ENCODE measurements at places on chromosomes 6 and 20.

DNA sequence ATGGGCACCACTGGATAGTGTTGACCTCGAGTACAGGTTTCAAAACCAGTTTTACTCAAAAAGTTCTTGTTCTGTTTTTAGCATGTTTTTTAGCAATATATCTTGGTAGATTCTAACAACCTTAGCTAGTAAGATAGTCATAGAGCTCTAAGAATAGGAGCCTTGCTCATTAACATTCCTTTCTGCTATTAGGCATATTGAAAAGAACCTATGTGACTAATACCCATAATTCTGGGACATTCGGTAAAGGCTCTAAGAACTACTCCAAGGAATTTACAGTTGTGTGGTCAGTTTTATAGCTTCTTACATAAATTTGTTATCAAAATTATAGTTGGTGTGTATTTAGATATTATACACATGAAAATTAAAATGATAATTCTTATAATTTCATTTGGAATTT is 11.6 kb downstream of the SLC9A8 start:
- DNase-seq = no peak

DNA sequence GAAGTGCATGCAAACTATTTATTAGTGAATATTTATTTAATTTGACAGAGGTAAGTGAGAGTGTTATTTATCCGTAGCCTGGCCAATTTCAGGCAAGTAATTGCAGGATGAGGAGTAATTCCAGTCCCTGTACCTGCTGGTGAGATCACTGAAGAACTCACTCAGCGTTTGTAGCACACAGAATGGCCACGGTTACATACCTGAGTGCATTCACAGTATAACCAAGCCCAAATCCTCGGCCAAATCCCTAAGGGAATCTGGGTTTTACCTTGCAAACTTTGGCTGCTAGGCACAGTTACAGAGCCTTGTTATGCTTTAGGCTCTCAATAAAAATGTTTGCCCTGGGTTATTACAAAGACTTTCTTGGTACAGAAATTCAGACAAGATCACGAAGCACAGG is 93.3 kb downstream of the KCNQ5 start:
- no peak for DNase-seq

DNA sequence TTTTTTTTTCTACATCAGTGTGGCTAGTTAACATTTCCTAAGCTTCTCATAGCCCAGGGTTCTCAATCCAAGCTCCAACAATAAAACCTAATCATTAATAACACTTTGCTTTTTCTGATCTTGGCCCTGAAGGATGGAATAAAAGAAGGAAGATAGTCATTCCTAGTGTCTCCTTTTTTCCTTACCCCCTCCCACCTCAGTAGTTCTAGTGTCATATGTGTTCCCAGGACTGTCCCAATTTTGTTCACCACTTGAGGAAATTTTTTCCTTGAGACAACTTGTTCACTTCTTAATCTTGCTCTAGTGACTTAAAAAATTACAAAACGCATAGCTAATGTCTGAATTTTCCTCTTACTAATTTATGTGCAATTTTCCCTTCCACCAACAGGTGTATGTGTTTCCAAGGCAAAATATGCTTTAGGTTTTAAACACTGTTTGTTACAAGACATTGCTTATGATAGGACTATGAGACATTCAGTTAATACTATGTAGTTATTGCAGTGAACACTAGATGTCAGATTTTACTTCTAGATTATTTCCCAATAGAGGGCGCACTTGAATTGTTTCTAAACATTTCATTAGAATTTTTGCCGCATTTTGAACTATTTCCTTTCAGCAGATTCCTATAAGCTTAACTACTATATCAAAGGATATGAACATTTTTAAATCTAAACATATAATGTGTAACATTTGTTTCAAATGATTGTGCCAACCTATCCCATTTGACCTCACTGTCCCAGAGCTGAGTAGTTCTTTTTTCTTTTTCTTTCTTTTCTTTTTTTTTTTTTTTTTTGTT is 18.5 kb upstream of the C6orf141 start:
- DNase-seq = peak; percentile 28

DNA sequence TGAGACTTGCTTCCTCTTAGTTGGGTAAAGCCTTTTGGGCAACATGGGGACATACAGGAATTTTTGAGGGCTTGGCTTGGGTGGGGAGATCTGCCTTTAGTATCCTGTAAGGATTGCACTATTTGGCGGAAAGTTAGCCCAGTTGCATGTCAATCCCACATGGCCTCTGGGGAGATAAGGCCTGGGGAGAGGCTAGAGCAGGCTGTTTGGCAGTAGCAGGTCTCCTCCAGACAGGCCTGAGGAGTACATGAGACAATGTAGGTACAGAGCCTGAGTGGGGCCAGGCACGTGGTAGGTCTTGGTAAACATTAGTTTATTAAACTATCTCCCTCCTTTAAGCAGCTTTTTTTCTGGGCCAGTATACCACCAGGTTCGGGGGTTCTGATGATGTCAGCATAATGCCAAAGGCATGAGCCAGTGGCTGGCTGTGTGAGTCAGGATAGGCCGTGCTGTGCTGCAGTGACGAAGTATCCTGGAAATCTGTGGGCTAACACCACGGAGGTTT is 147.9 kb downstream of the VEGFA start:
- no peak for DNase-seq

DNA sequence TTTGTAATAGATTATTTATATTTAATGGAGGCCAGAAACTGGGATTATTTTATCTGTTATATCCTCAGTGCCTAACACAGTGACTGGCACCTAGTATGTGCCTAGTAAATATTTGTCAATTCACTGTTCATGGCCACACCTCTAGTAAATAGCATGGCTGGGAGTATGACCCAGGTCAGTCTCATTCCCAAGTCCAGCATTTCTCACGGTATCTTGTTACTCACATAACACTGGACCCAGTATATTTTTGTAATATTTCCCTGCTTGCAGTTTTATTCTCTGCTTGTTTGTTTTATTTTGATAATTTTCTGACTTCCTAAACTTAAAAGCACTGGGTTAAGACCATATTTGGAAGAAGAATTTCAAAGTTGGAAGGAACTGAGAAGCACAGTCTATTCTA is 47.7 kb downstream of the CTNNBL1 start:
- DNase-seq = no peak

- DNase-seq = no peak
These were observed 13.3 kb upstream of the RIPOR2 start for GRCh38 chr6:24949020-24949569.

GRCh38 chr6:106533054-106533453 is 96.2 kb downstream of the RTN4IP1 start:
- DNase-seq = no peak

- no peak for DNase-seq
These were observed 12.1 kb downstream of the SS18L1 start for GRCh38 chr20:62155428-62156253.

DNA sequence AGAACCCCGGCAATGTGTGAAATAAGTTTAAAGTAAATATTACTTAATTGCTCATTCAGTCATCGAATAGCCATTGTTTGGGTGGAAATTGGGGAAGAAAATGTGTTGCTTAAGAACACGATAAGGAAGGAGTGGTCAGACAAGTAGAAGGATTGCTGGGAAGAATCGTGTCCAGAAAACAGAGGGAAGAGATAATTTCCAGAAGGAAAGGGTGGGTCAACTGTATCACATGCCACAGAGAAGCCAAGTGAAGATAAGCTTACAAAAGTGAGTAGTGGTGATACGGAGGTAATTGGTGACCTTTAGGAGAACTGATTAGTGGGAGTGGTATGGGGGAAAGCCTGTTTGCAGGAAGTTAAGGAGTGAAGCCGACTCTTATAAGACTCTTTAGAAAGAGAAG is 306.2 kb downstream of the SOX4 start:
- DNase-seq = no peak

- DNase-seq = no peak
These were observed 26.8 kb downstream of the PPP1R14C start for GRCh38 chr6:150169609-150170008.

DNA sequence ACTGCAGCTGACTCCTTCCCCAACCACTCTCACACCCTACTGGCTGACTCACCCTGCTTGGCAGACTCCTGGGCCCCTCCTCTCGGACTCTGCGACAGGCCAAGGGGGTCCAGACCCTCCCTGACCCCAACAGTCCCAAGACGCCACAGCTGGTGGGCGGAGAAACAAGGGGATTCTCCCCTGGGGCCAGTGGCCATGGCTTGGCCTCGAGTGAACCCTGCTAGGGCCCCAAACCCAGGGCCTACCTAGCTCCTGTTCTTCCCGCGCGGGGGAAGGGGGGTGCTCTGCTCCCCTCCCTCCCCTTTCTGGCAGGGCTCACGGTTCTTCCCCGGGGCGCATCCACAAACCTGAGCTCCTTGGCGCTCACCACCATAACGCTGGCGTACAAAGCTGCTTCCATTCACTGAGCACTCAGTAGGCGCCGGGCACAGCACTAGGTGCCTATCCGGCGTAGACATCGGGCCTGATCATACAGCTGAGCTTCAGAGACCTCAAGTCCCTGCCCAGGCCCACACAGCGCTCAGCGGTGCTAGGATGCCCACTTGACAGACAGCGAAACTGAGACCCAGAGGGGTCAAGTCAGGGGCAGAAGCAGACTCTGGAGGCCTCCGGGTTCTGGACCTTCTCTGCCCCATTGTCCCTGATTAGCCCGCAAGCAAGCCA is 597 bp downstream of the ADA start:
- no peak for DNase-seq

DNA sequence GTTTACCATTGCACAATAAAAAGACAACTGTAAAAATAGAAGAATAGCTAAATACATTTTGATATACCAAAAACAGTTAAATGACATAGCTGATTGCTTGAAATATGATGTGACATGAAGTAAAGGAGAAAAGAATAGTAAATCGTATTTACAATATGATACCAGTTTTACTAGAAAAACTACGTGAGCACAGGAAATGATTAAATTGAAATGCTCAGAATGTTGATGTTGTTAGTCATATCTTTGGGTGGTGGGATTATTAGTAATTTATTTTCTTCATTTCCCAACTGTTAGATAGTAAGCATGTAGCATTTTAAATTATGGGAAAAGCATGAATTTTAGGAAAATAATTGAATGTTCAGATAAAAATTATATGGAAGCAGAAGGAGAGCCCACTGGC is 268.3 kb upstream of the TAB2 start:
- no peak for DNase-seq

DNA sequence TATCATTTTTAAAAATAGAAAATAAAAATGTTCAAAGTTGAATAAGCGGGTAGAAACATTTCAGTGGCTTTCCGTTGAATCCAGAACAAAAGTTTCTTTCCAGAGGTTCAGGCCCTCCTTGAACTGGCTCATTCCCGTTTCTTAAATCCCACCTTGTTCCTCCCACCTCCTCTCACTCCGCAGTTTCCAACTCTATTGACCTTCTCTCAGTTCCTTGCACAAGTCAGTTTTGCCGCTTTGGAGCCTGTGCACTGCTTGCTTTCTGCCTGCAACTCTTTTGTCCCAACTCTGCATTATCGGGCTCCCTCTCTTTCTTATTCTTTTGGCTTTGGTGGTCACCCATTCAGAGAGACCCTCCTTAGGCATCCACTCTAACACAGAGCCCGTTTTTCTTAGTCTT is 99.9 kb upstream of the EDN1 start:
- DNase-seq = no peak

- DNase-seq = no peak
These were observed 952.9 kb upstream of the EPHA7 start for GRCh38 chr6:94372229-94372628.

DNA sequence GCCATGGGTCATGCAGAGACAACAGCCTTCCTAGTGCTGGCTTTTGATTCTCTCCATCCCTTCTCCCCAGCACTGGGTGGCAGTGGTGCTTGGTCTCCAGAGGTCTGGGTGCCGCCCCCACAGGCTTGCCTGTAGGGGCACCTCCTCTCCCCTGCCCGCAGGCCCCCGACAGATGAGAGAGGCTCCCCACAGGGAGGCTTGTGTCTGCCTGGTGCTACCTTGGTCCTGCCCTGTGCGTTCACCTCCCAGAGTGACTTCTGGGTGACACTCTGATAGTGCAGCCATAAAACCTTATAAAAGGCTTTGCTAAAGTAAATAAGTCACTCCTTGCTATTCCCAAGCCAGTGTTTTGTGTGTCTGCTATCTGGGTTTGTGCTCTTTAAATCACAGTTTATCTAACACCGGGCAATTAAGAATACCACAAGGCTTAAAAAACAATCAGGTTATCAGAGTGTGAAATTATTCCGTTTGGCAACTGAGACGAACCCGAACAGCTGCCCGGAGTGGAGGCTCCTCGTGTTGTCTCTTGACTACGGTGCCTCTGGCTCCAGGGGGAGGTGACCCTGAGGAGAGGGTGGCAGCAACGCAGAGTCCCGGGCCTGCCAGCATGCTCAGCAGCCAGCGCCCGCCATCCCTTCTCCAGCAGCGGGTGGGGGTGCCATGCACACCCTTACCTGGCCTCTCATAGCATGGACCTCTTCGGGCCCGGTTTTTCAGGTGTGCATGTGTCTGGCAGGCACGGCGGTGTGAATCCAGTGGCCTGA is 5.4 kb upstream of the C20orf204 start:
- DNase-seq = no peak

GRCh38 chr20:23140991-23141390 is 54.9 kb upstream of the CD93 start:
- no peak for DNase-seq

DNA sequence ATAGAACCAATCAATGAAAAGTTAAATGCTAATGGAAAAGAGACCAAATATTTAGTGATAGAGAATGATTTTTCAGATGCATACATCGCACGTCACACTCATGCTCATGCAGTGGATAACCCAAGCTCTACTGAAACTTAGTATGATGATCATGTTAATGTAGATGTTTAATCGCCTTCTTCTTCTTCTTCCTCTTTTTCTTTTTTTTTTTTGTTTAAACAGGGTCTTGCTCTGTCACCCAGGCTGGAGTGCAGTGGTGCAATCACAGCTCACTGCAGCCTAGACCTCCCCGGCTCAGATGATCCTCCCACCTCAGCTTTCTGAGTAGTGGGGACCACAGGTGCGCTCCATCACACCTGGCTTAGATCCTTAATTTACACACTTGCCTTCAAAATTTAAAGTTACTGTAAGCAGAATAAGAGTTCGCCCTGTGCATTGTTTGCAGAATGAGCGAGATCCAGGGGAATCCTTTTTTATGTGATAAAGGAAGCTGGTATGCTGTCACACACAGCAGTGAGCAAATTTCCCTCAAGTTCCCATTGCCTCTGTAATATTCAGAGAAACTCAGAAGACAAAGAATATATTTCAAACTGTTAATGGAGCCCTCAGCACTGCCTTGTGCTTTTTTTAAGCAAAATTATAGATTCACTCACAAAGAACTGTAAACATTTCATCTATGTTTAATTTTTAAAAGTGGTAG is 194.2 kb upstream of the SGK1 start:
- DNase-seq = no peak

DNA sequence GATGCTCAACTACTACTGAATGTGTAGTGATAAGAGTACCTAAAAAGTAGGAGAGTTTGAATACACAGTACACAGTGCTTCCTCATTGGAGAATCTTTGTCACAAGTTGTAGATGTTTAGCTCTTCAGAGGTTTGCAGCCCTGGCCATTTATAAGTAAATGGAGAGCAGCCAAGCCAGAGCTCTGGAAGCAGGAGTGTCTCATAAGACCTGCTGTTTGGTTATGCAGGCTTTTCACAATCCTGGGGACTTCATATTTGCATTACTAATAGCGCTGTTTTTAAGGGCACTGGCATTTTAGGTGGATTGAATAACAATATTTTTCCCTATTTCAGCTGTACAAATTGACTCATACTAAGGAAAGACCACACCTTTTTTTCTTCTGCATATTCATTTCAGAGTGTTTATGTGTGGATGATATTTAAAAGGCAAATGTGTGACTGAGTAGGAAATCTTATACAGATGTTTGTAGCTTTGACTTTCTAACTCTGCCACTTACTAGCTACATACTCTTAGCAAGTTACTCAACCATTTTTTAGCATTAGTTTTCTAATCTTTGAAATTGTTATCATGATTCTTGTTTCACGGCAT is 730.5 kb upstream of the MAP3K7 start:
- DNase-seq = no peak
